IMR-90 (cell line): ENCODE measurements at places on chromosomes 2 and 18. TPM values are rescaled to one million over a fixed set of nuclear protein-coding genes. Genes with fewer than 3 reads are reported as not detected.

FNDC4 gene
- 7.3 and 7.5 TPM in 2 replicates for total RNA-seq

NRP2 gene
- 43.3 and 46.4 TPM in 2 replicates for total RNA-seq

WDR43 gene
- total RNA-seq = 220 and 300 TPM in 2 replicates

CEBPZ gene
- total RNA-seq = 33.3 and 47.8 TPM in 2 replicates

ARHGEF4 gene
- total RNA-seq = 2.7 and 3.3 TPM in 2 replicates

VWA3B gene
- total RNA-seq = not detected in 2 replicates
